ENCODE measurements at places on chromosomes 1 and 21. TPM values are rescaled to one million over a fixed set of nuclear protein-coding genes. Genes with fewer than 3 reads are reported as not detected.

The PIAS3 gene
- 60.1 TPM for total RNA-seq

The LRRC53 gene
- total RNA-seq, result not detected

The ACTL8 gene
- total RNA-seq, result not detected

The CD160 gene
- total RNA-seq, result 0.28 TPM

The FCGR2B gene
- 65.9 TPM for total RNA-seq

The CRNN gene
- total RNA-seq, result not detected

The SPRR2G gene
- total RNA-seq, result not detected

The LCE1C gene
- total RNA-seq, result not detected

The SLC35F3 gene
- not detected for total RNA-seq

The HMGB4 gene
- total RNA-seq, result not detected

The FTCD gene
- total RNA-seq, result not detected

The FAM110D gene
- total RNA-seq, result 10.6 TPM

The RBBP4 gene
- total RNA-seq, result 66.9 TPM
